ENCODE measurements at places on chromosomes 1 and 21.

- no peak for DNase-seq
These were observed 83.6 kb upstream of the SLC25A33 start for GRCh38 chr1:9455487-9456234.

GRCh38 chr1:184465489-184466146 is 78.8 kb downstream of the C1orf21 start:
- no peak for DNase-seq

- peak; percentile 2 for DNase-seq
These were observed 10.7 kb downstream of the CDC7 start for GRCh38 chr1:91511386-91511785.

- no peak for DNase-seq
These were observed 41.4 kb upstream of the IGSF5 start for GRCh38 chr21:39703578-39703977.

GRCh38 chr21:39029900-39030884 is 153.1 kb downstream of the PSMG1 start:
- no peak for DNase-seq

DNA sequence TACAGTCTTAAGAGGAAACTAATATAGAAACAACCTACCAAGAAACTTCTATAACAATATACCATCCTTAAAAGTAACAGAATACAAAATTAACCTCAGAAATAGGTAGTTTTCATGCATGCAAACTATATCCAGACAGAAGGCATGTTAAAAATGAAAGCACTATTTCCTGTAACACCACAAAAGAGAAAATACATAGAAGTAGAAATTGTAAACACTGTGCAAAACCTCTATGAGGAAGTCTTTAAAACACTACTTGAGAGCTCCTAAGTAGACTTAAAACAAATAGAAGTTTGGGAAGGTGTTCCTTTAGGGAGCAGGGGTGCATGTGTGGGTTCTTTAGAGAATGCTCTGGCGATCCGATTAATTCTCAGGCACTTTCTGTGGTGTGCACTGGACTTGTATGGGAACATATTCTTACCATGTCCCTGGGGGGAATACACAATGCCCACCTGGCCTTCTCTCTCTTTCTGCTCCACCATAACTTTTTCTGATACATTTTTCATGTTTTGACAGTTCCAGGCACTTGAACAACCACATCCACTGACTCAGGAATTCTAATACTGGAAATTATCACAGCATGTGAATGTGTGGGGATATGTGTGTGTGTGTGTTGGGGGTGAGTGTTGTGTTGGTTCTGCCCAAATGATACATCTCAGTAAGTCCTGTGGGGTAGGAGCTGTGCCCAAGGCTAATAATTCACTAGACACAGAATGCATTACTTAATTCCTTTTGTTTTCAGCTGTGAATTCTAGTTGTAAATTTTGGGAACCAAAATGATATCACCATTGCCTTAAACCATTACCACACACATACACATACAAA is 866.3 kb upstream of the B3GALT2 start:
- no peak for DNase-seq

DNA sequence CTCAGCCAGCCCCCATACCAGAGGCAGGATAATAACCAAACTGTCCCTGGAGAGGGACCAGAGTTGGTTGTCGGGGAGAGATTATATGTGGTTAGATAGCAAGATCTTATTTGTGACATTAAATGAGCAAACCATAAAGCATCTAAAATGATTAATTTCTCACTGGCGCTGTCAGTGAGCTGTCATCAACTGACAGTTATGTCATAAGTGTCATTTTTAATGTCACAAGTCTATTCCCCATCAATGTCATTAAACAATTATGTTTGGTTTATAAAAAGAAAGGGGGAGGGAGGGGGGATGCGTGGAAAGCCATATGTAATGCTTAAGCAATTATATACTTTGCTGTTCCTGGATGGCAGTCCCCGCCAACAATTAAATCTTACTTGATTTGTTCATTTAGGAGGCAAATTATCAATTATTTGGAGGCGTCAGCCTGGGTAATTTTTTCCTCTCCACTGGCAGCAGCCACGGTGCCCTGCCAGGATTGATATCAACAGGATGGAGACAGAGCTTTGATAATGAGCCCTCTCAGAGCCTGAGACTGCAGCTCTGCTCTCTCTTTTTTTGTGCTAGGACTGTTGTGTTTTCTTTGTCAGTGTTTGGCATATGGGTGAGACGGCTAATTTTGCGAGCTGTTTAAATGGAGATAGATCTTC is 333.6 kb upstream of the CAMK1G start:
- DNase-seq, result no peak

Measured in keratinocyte (primary cell).